ENCODE measurements at places on chromosomes 16 and 17. TPM values are rescaled to one million over a fixed set of nuclear protein-coding genes. Genes with fewer than 3 reads are reported as not detected.

GRCh38 chr17:2929881-2930533 is 133.4 kb downstream of the OR1D5 start:
- no peak for DNase-seq

- no peak for DNase-seq
Observed at GRCh38 chr17:49618028-49618611, 42.4 kb downstream of the NXPH3 start.

DNA sequence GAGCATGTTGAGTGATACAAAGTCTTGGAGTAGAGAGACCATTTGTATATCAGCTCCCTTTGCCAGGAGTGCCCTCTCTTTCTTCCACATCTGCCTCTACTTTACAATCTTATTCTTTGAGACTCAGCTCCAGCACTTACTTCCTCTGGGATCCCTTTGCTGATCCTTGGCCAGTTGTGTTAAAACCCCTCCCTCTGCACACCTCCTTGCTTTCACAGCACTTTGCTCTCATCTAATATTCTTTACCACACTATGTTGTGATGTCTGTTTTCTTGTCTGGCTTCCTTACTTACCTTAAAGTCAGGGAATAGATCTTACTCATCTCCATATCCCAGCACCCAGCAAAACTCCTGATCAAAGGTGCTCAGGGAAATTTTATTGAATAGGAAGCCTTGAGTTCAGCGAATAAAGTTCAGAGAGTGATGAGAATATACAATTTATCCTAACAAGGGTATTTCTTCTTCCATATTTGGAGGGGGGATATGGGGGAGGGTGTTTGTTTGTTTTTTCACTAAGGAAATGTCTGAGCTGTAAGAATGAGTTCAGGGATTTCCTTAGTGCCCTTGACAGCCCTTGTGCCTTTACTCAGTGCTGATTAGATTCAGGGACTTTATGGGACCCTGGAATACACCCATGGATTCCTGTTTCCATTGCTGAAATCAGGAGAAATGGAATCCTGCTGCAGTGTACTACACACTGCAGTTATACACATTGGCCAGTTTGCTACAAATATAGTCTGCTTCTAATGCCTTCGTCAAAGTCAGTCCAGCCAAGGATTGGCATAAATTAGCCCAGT is 32.0 kb downstream of the MRTFB start:
- no peak for DNase-seq

- no peak for DNase-seq
Observed at GRCh38 chr17:44807817-44808155, 22.3 kb downstream of the GJC1 start.

- DNase-seq = no peak
Observed at GRCh38 chr16:46568472-46569230, 52.5 kb downstream of the SHCBP1 start.

Gene HP
- total RNA-seq = not detected

- peak; percentile 67 for DNase-seq
Observed at GRCh38 chr17:1486802-1487695, 5.4 kb downstream of the MYO1C start.

DNA sequence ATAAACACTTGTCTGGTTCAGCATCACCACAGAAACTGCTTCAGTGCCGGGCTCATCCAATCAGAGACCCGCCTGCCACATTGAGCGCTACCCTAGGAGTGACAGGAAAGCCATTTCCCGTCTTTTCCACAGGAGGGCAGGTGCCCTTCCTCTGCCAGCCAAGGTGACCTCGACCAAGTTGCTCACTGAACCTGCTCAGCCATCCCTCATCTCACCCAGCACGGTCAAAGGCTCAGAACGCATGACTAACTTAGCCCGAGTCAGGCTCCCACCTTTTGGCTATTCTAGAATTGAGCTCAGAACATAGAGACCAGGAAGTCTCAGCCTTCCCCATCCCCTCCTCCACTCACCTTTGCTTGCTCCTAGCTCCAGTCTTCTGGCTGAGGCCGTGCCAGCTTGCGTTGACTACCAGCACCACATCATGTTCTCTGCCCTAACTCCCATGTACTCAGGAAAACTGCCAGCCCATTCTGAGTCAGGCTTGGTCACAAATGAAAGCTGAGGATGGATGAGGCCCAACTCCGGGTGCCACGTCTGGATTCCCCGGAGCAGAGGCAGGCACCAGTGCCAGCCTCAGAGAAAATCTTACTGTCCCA is 15.6 kb downstream of the MRPS23 start:
- no peak for DNase-seq

Gene PPM1E
- total RNA-seq = not detected

DNA sequence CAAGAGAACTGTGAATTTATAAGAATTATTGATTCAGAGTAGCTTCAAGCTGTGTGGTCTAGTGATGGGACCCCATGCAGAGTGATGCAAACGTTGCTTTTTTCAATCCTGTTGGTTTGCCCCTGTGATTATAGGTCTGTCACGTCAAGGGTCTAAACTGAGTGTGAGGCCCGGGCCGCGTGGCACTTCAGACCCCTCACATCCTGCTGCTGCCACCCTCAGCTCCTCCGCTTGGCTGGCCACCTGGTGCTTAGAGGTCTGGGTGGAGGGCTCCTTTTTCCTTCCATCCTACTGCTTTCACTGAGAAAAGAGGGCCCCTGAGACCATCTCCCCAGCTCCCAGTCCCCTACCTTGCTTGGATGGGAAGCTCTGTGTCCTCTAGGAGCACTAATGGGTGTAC is 12.0 kb downstream of the MYL4 start:
- DNase-seq = no peak

GRCh38 chr17:44219108-44219615 is 313 bp downstream of the UBTF start:
- peak; percentile 77 for DNase-seq

- DNase-seq = no peak
Observed at GRCh38 chr16:46932802-46933201, 40.7 kb downstream of the DNAJA2 start.

Gene RMI2
- 38.3 TPM for total RNA-seq

DNA sequence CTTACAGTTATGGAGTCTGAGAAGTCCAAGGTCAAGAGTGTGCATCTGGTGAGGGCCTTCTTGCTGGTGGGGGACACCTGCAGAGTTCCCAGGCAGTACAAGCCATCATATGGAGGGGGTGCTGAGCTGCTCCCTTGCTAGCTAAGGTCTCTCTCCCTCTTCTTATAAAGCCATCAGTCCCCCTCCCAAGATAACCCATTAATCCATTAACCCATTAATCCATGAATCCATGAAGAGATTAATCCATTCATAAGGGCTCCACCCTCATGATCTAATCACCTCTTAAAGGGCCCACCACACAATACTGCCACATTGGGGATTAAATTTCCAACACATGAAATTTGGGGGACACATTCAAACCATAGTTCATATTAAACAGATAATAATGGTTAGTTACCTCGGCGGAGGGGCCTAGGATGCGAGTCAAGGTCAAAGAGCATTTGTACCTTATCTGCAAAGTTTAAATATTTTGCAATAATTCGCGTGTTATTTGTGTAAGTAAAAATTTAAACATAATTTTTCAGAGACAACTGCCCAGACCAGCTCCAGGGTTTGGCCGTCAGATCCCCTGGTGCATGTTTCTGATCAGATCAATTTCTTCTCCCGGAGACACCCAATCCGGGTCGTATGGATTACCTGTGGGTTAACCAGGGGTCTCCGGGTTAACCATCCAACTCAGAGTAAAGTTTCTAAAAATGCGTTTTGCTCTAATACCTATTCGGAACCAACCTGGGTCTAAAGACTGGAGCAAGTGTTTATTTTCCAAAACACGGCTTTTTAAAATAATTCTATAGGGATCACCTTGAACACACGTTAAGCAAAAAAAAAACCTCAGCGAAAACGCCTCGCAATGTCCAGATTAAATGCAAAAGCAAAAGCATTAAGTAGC is 740 bp upstream of the POLR3E start:
- DNase-seq = no peak

DNA sequence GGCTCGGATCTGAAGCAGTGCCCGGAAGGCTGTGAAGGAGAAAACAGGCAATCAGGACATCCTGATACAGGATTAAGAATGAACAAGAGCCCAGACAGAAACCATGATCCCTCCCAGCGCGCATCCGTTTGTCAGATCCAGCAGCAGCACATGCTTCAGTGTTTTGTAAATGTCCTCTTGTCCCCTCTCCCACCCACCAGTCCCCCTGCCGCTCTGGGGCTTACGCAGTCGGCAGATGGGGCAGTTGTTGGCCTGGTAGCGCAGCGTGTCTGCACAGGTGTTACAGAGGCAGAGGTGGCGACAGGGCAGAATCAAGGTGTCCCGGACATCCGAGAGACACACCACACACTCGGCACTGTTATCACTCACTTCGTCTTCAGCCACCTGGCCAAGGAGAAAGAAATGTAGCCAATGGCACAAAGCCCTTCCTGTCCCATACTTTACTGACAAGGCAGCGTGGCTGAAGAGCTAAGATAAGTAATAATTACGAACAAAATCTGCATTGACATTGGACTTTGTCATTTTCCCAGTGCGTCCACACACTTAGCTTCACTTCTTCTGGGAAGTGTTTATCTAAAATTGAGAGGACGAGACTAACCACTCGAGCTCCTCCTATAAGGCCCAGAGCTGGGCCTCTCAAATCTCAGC is 20.7 kb upstream of the FOXJ1 start:
- no peak for DNase-seq

DNA sequence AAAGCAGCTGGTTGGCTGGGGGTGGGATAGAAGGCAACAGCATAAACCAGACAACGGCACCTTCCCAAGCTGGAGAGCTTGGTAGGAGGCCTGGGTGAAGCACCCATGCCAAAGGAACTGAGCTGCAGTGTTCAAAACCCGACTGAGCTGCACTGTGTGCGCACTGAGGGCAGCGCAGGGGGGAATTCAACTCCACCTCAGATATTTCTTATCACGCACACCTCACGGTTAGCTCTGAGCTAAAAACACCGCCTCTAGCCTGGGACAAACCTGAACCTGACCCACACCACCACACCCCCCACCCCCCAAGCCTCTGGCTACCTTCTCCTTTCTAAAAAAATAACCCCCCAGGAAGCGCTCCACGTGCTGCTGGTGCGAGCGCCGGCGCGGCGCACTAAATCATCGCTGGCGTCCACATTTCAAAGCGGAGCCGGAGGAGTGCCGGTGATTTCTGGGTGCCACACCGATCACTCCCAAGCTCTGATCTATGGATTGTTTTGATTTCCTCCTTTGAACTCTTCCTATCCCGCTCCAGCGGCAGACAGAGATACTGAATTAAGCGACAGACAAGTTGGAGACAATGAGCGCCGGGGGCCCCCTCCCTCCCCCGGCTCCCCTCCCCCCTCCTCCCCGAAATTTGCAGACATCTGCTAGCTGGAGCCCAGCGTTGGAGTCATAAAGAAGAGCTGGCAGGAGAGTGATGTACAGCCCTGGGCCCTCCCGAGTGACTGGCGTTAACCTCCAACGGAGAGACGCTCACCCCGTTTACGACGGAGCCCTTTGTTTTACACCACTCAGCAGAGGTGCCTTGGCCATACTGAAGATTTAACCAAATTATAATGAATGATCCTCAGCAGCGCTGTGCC is 85.0 kb downstream of the NOG start:
- DNase-seq = peak; percentile 15

DNA sequence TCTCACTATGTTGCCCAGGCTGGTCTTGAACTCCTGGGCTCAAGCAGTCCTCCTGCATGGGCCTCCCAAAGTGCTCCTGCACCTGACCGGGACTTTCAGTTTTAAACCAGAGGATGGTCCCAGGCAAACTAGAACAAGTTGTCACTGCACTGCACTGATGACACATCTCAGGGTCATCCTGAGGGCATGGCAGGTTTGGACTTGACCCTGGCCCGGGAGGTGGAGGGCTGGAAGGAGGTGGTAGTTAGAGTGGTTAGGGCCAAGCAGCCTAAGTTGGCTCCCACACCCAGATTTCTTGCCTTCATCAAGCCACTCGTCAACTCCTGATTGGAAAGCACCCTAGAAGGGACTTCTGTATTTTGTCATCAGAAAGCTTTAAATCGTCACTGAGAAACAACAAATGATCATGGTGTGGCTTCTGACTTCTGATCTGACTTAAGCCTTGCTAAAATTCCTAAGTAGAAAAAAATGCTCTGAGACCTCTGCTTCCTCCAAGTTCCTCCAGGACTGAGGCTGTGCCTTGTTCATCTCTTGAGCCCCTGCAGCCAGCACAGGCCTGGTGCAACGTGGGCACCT is 43.5 kb downstream of the EMP2 start:
- DNase-seq = no peak

Gene RBFOX1
- not detected for total RNA-seq

- DNase-seq = no peak
Observed at GRCh38 chr17:35560703-35561102, at the start of gene SLFN14. TSS of gene SLFN14 (minus strand) at chr17:35560819. CDS start at chr17:35558062, 2,757 bp downstream.

DNA sequence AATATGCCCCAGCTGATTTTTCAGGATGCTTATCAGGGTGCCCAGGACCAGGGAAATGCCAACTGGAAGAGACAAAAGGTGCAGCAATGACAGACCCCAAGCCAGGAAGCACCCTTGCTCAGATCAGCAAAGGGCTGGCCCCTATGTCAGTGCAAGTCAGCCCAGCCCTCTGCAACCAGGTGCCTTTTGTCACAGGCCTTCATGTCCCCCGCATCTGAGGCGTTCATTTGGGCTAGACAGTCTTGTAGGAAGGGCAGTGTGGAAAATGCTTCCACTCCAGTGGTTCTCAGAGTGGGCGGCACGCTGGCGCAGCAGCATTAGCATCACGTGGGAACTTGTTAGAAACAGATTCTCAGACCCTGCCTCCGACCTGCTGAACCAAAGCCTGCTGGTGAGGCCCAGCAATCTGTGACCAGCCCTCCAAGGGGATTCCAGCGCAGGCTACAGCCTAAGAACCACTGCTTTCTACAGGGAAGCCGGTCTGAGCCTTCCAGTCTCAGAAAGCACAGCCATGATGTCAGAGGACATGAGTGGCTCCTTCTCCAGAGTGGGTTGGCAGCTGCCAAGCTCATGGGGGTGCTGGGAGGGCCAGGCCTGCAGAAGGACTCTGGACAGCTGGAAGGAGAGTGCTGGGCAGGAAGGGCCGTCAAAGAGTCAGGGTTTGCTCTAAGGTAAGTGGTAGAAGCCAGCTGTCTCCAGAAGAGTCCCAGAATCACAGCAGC is 13.1 kb downstream of the SLC47A2 start:
- DNase-seq = no peak

DNA sequence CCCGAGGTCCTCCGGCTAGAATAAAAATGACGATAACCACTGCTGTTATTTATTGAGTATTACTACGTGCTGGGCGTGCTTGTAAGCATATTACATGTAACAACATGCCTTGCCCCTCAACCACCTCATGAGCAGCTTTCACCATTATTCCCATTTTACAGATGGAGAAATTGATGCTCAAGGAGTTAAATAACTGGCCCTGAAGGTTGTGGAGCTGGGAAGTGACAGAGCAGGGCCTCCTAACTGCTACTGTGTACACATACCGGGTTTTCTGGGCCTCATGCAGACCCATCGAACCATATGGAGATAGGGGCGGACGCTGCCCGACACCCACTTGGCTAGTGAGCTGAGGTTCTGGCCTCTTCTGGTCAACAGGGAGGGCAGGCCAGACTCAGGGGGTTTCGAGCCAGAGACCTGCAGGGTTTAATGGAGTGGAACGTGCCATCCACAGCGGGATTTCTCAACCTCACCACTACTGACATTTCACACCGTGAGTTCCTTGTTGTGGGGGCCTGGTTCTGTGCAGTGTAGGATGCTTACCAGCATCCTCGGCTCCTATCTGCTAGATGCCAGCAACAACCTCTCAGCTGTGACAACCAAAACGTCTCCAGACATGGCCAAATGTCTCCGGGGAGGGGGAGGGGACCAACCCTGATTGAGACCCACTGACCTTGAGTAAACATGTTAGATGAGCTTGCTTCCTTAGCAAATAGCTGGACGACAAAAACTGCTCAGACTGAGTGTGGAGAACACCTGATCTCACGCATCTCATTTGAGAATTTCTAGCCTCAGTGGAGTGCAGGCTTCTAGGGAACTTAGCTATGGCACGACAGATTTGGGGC is 432.0 kb downstream of the SLC39A11 start:
- no peak for DNase-seq

Measured in CD8-positive, alpha-beta memory T cell (primary cell).